Amniotic stem cell (primary cell): ENCODE measurements at places on chromosomes 2 and 18.

DNA sequence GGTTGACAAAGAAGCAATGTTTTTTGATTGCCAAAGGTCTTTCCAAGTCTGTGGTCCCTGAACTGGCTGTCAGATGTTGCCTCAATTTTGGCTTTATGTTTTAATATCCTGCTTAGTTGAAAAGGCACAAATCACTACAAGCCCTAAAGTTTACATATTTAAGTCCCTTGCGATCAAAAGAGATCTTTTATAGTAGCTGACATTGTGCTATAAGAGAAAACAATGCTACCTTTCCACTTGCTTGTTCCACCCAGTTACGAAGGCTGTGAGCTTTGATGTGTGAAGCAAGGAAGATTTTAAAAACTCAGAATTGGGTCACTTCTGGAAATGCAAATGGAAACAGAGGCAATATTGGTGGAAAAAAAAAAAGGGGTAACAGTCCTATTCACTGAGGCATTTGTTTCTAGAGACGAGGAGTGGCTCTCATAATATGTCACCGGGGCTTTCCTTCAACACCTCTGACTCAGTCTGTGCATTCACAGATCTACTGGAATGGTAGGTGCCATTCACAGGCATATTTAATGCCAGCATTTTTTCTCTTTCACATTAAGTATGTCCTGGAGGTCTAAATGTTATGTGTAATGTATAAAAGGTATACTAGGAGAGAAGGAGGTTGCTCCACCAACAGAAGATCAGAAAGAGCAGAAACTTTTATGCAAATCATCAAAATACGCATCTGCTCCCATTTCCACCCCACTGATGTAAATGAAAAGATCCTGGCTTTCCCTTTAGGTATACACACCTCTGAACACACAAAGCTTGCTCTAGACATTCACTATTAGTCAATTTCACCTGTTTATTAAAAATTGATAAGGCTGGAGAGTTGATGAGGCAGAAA, 91.8 kb downstream of the TGIF1 start:
- DNase-seq = no peak

GRCh38 chr18:74613381-74613780, 15.7 kb downstream of the ZNF407 start:
- DNase-seq = no peak

DNA sequence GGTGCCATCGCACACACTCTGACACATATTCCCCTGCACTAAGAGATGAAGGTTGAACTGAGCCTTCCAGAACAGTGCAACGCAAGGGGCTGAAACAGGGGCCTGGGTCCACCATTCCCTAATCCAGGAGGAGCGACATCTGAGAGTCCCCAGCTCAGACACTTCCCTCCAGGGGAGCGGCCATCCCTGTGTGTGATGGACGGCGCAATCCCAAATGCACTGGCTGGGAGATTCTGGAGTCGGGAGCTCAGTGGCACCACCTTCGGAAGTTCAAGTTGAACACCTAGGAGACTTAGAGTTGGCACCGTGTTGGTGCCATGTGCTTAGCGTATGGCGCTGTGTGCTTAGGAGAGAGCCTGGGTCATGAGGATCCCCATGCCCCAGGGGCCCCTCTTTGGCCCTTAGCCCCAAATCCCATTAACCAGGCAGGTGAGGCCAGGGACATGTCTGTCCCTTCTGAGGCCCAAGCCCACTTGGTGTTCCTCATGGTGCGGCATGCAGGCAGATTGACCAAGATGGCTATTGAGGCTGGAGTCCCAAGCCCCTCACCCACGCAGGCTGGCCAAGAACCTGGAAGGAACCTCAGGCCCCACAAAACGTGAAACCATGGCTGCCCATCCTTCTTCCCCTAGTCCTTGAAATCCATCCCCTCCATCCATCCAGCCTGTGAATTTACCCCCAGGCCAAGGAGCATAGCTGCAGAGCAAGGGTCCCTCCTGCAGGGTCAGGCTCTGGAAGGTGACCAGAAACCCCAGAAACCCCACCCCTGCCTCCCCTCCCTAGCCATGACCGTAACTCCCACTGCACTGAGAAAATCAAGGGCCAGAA, 114.1 kb upstream of the OTOS start:
- DNase-seq = no peak

DNA sequence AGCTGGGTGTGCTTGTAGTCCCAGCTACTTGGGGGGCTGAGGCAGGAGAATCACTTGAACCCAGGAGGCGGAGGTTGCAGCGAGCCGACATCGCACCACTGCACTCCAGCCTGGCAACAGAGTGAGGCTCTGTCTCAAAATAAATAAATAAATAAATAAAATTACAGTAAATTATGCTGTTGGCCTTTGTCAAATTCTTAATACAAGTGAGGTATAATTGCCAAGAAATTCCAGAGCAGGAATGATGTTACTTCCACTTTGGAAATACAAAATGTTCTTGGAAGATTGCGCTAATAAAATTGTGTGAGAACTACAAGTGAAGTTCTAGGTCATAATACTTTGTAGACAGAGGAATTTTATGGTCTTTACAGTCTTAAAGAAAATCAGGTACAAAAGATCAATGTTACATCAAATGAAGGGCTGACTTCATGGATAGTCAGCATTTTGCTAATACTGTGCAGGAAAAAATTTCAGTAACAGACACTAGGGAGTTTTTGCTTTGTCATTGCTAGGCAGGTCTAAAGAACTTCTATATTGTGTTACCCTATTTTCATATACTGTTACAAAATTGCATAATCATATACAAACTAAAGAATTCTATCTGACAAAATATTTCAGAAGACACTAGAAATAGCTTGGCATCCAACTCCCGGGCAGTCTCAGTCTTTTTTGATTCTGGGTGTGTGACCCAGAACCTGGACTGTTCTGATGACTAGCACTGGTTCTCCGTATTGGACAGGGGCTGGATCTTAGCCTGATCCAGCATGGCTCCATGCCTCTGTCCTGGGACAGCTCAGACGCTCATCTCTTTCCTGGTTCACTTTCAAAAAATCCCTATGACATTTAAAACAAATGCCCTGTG, 76.0 kb upstream of the STK17B start:
- no peak for DNase-seq

- DNase-seq = no peak
Observed at GRCh38 chr2:189943009-189943408, 119.5 kb downstream of the MSTN start.

GRCh38 chr2:67604360-67604759, 207.2 kb downstream of the ETAA1 start:
- no peak for DNase-seq

- DNase-seq = no peak
Observed at GRCh38 chr2:18062892-18063291, 184.4 kb downstream of the KCNS3 start.

DNA sequence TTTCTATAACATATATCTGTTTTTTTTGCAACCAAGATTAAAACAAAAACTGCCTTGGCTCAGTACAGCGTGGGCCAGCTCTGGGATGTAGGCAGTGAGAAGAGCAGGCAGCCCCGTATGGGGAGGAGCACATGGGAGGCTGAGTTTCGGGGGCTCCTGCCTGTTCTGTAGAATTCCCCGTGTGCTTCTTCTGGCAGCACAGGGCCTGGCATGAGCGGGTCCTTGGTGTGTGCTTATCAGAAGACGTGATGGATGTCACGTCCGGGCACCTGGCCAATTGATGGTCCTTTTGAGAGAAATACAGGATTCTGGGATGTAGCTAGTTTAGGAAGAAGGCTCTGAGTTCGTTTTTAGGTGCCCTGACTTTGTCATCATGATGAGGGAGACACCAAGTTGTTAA, 16.2 kb downstream of the IMPA2 start:
- no peak for DNase-seq

- no peak for DNase-seq
Observed at GRCh38 chr2:192473331-192473730, 278.6 kb upstream of the TMEFF2 start.

- no peak for DNase-seq
Observed at GRCh38 chr2:173151671-173152401, 76.2 kb downstream of the MAP3K20 start.

GRCh38 chr2:237279012-237279768, 134.8 kb downstream of the COL6A3 start:
- DNase-seq = no peak

DNA sequence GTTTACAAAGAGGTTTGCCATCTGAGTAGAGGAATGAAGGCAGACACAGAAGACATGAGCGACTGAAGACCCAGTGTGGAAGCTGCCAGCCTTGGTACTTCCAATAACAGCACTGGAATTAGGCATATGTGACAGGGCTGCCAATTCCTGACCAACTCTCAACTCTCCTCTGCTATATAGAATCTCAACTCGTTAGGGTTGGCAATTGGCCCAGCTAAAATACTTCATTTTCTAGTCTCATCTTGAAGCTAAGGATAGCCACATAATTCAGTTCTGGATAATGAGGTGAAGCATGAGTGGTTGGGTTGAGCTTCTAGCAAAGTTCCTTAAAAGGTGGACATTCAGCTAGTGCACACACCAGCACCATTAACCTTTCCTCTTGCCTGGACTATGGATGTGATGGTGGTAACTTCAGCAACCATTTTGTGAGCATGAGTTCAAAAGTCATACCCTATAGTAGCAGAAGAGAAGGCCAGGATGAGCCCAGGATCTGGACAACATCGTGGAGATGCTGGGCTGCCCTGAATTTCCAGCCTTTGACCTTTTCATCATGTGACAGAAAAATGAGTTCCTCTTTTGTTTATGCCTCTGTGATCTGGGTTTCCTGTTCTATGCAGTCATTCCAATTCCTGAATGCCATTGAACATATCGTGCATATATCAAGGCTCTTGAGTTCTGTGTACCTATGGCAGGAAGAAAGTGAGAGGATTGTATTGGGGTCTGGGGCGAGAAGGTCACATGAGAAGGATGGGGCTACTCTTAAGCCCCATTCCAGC, 68.1 kb upstream of the HAAO start:
- DNase-seq = no peak

GRCh38 chr2:9696731-9697130, 65.9 kb upstream of the YWHAQ start:
- no peak for DNase-seq

DNA sequence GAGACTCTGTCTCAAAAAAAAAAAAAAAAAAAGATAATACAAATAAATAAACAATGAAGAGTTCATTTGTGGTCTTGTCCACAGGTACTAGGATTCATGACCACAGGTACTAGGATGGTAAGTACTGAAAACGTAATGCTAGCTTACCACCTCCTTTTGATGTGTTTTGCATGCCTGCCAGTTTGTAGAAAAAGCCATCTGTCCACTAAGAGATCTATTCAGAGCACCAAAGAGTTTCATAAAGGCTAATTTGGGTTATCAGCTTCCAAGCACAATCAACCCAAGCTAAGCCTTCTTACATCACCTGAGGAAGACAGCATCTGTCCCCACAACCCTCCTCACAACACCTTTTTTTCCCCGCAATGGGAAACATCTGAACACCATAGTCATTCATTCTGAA, 477.2 kb downstream of the ZEB2 start:
- DNase-seq = no peak

GRCh38 chr2:100013892-100014677, 128.3 kb downstream of the AFF3 start:
- DNase-seq = peak; percentile 95

- DNase-seq = peak; percentile 19
Observed at GRCh38 chr2:174688079-174688478, 76.2 kb downstream of the CHRNA1 start.

DNA sequence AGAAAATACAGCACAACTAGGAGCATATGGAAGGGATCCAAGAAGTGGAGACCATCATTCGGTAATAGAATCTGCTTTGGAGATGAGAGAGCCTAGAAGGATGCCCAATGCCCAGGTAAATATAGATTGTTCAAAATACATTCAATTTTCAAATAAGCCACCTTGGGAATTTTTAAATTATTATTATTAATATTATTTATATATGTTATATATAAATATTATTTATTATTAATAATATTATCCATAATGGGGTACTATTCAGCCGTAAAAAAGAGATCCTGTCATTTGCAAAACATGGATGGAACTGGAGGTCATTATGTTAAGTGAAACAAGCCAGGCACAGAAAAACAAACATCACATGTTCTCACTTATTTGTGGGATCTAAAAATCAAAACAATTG, 127.8 kb upstream of the NDUFV2 start:
- no peak for DNase-seq

DNA sequence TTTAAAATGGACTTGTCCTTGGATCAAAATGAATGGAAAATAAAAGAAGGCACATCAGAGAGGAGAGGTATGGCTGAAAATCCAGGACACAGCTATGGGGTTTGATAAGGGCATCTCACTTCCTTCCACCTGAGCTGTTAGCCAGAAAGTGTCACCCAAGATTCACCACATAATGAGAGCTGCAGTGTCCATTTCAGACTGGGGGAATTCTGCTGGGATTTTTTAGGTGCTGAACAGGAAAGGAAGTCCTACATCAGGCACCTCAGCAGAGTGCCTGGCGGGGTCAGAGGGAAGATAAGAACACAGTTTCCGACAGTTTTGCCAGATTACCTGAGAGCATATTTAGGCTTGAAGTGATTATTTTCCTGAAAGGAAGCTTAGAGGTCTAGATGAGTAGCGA, 187.6 kb upstream of the HNMT start:
- no peak for DNase-seq

DNA sequence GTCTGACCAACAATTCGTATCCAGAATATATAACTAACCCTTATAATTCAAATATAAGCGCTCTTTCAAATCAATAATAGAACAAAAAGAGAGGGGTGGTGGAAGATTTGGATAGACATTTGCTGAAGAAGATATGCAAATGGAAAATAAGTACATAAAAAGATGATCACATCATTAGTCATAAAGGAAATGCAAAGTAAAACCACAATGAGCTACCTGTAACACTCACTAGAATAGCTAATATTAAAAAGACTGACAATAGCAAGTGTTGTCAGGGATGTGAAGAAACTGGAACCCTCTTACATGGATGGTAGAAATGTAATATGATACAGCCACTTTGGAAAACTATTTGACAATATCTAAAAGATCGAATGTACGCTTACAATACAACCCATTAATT, 84.9 kb upstream of the MRPS9 start:
- no peak for DNase-seq

GRCh38 chr2:69501301-69501700, 64.1 kb upstream of the NFU1 start:
- no peak for DNase-seq

DNA sequence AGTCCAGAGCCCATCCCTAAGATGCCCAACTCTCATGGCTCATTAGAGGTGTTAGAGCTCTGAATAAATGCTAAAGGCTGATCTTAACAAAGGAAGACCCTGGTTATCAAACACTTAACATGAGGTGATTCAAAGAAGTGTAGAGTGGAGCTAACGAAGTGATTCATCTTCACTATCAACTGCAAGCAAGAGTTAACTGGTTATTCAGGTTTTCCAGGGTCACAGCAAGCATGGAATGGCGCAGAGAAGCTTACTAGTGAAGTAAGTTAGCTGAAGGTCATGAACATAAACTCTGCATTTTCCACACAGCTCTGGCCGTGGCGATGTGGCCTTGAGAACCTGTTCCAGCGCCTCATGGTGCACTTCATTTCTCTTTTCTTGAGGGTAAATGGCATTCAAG, 17.0 kb downstream of the RND3 start:
- DNase-seq = no peak
